ENCODE measurements at places on chromosomes 16 and 17.

DNA sequence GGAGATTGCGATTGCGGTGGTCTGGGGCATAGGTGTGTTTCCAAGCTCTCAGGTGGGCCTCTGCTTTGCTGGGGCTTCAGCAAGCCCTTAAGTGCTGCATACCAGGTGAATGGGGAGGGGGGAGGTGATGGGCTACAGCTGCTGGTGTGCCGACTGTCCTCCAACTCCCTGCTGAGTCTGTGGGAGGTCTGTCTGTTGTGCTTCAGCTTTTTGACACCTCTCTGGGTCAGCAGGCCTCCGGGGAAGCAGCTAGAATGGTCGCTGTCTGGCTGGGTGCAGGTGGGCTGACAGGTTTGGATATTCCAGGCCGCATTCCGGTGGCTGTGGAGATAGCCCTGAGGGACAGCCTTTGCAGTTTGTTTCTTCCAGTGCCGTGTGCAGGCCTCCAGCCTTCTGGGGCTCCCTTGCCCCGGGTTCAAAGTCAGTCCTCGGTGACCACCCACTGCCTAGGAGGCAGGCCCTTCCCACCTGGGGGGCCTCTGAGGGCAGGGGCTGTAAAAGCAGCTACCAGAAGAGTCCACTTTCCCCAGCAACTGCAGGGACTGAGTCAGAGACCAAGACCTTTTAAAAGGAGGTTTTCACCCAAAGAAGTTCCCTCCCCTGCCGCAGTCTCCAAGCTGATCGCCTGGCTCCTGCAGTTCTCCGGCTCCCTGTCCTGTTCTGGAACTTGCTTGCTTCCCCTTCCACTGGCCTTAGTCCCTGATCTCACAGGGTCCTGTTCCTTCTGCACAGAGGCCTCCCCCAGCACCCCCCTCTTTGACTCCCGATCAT, 2.0 kb upstream of the TTYH2 start:
- DNase-seq = no peak

DNA sequence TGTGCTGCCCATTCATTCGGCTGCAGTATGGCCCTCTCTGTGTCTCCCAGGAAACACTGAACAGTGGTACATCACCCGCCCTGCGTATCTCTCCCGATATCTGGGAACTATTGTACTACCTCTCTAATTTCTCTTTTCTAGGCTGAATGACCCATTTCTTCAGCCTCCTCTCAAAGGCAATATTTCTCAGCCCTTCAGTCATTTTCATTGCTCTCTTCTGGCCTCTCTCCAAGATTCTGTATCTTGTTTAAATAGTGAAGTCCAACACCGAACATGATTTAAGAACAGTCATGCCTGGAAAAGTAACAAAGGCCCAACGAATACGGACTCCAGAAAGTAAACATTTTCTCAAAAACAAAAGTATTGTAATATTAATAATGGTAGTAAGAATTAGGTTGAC, 220.1 kb downstream of the ZFHX3 start:
- no peak for DNase-seq

DNA sequence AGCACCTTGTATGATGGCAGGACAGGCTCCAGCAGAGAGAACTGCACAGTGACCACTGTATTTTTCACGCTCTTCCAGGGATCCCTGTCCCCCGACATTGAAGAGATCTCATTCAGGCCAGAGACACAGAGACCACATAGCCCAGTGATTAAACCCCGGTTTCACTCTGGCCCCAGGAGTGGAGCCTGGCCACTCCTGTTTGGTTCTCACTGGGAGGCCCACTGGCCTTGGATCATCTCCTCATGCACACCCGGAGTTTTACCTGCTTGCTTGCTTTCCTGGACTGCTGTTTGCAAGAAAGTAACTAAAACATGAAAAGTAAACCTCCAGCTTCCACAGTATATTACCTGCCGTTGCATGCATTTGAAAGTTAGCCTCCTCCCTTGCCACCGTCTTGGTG, 13.2 kb upstream of the CLEC18C start:
- no peak for DNase-seq

GRCh38 chr16:53142823-53143568, 88.2 kb downstream of the CHD9 start:
- DNase-seq = no peak

GRCh38 chr16:83579436-83579835, 228.3 kb upstream of the HSBP1 start:
- DNase-seq = no peak

- DNase-seq = no peak
These were observed 42.1 kb upstream of the DLX4 start for GRCh38 chr17:49926886-49927285.

DNA sequence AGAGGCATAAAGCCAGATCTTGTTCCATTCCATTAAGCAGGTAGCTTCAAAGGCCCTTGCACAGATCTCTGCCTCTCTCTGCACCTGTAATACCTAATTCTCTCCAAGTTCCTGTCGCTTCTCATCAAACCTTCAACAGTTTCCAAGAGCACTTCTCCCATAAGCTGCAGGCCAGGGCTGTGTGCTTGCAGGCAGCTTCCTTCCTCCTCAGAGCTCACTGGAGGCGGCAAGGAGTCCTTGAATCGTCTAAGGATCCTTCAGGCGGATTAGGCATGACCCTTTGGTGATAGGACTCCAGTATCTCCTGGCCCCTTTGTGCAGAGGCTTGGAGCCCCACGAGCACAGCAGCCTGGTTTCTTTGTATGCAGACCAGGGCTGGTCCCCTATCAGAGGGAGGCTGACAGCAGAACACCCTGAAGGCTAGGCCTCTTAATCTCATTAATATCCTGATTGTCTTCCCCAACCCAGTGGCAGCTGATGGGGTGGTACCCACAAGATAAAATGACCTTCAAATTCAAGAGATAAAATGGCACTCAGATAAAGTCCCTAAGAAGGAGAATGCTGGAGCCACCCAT, 19.8 kb downstream of the HNF1B start:
- DNase-seq = no peak

DNA sequence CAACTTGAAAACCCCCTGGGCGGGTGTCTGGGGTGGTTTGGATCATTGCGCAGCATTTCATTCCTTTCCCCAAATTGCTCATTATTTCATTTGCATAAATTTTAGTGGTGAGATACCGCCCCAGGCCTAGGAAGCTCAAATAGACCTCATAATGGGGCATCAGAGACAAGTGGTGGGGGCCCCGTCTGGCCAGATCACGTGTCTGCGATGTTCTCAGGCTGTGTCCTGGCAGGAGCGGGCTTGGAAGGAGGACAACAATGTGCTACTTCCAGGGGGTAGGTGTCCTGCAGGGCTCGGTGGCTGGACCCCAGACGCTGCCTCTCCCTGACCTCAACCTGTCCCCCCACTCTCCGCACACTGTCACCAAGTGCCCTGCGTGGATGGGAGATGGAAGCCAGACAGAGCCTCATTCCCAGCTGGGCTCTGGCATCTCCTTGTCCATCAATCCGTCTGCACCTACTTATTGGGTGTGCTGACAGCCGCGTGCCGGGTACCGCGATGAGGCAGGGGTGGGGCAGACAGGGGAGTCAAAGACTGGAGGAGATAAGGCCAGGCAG, 116.9 kb downstream of the NTN1 start:
- DNase-seq = no peak

DNA sequence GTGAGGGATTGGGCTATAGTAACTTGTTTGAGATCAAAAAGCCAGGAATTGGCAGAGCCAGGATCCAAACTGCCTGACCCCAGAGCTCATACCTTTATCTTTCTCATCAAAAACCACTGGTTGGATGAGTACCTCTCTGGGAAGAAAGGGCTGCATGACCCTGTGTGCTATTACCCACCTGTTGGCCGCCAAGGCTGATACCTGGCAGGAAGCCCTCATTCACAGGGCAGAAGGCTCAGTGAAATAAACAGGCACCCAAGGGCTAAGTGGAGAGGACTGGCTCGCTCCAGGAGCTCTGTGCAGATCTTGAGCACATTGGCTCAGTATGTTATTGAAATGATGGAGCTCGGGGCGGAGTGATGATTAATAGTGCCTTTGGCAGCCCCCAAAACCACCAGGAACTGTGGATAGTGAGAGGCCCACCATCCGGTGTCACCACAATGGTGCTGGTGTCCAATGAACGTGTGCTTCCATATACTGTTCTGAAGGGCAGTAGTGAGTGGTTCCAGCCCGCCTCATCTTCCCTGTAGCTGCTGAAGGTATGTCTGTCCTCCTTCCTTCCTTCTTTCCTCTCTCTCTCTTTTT, 197.6 kb downstream of the MSI2 start:
- DNase-seq = no peak

- DNase-seq = no peak
These were observed at the start of gene BAIAP3 for GRCh38 chr16:1333149-1333812. BAIAP3 (plus strand) TSS chr16:1333645; CDS start chr16:1338550, 4,905 bp downstream.

DNA sequence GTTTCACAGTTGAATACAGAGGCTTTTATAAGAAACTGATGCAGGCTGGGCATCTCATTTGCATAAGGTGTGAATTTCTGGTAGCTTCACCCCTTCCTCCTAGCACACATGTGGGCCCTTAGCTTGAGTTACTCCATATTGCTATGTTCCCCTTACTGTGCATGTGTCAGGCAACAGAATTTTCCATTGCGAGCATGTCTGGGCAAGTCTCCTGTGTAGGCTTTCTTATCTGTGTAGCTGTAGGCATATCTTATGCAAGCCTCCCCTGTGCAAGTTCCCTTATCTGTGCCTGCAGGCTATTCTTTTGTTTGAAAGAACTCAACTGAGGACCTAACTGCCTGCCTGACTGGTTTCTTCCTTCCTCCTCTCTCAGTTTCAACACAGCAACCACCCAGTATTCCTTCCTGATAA, 597.4 kb upstream of the CDH5 start:
- DNase-seq = no peak

All from MM.1S (cell line).